ENCODE measurements at places on chromosomes 2 and 18.

DNA sequence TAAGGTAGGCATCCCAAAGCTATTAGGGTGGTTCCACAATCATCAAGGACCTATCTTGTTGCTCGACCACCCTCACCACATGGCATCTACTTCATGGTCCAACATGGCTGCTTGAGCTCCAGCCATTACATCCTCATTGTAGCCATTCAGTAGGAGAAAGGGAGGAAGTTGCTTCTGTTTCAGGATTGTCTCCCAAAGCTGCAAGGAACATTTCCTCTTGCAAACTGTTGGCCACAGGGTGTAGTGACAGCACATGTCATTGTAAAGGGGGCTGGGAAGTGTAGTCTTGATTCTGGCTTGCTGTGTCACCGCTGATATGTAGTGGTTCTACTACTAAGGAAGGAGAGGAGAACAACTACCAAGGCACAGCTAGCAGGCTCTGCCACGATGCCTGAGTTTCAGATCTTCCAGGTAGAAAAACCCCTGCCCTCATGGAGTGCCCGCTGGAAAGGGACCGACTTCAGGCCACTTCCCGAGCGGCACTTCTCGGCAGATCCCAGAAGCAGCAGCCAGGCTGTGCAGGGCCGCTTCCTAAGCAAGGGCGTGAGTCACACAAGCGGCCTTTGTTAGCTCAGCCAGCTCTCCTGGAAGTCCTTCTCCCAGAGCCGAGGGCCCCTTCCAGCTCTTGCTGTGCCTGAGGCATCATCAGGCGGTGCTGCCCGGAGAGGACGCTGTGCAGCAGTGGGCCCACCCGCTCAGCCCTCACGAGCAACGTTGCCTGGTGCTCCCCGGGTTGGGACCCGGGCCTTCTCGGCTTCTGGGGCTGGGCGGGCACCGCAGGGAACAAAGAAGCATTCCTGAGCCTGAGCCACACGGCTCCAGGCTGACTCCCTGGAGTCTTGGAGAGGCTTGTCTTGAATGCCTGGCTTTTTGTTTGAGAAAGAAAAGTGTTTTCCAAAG lies 58.2 kb downstream of the HS6ST1 start:
- no peak for DNase-seq

GRCh38 chr18:13629841-13630715 lies 96.3 kb downstream of the FAM210A start:
- DNase-seq: peak; percentile 90

DNA sequence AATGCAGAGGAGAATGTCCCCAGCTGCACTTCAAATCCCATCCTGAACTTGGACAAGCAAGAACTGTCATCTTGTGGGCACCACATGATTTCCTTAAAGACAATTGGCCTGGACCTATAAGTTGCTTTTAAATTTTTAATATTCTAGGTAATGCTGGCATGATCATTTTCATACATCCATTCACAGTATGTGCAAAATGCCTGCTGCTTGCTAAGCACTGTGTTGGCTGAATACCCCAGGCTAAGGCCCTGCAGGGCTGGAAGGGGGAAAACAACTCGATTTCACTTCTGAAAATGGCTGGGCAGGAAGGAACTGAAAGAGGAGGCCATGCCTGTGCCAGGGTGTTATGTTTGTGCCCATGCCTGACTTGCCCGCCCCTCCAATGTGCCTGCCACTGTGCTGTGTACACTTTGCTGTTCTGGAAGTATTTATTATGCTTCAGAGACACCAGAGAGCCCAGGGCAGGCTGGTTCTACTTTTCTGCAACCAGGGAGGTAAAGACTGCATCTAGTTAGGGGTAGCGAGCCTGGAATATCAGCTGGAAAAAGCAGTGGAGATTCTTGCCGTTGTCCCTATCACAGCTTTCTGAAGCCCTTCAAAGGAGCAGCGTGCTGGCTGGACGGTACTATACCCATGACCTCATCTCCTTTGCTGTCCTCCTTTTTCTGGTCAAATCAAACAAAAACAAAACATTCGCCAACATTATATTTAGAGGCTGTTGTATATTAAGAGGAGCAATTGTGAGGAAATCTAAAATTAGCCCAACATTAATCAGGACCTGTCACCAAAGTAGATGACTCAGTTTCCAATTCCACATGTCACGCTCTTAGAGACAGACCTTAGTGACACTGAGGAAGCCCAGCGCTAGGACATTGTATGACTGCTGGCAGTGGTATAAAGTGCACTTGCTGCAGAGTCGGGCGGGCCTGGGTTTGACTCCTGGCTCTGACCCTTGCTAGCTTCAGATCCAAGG lies 158.1 kb downstream of the DDX1 start:
- no peak for DNase-seq

DNA sequence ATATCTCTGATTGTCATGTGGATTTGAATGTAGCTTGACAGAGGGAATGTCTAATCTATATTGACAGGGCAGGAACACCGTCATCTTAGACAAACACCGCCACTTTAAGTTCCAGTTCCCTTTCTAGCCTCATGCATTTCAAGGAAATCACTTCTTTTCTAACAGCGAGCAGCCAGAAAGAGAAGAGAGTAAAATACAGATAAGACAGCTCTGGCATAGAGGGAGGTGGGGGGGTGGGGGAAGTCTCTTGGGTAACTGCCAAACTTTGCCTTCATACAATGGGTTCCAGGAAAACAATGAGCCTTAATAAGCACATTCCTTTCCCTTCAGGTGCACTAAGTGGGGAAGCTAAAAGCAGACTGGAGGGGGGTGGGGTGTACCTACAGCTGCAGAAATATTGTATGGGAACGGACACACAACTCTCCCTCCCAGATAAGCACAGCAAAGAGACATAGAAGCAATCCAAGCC lies 37.2 kb downstream of the CASP10 start:
- peak; percentile 91 for DNase-seq

DNA sequence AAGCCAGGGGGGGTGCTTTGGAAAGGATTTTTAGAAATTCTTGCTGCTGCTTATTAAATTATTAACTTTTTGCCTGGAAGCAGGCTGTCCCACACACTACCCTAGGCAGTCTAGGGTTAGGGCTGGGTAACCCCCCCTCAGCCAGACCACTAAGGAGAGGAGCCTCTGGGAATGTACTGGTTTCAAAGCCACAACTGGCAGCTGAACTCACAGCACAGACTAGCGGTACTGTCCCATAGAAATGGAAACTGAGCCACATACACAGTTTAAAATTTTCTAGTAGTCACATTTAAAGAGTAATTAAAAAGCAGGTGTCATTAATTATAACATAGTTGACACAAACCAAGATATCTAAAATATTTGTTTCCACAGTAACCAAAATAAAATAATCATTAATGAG lies 50.1 kb downstream of the SPRED2 start:
- no peak for DNase-seq

- no peak for DNase-seq
Observed at GRCh38 chr18:75071484-75071785, 137.5 kb downstream of the PTGR3 start.

DNA sequence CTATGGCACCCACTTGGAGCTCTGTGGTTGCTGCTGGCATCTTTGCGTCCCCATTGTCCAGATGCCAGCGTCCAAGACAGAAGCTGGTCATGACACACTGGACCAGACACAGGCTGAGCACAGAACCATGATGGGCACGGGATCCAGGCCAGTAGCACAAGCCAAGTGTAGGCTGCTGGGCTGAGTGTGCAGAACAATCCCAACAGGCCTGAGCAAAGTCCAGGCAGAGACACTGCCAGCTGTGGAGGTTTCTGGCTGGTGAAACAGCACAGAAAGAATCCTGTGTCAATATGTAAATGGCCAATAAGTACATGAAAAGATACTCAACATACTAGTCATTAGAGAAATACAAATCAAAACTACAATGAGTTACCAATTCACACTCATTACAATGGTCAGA lies 705.4 kb downstream of the METTL4 start:
- DNase-seq: no peak

GRCh38 chr2:14743861-14744260 lies 111.3 kb downstream of the LRATD1 start:
- DNase-seq: no peak

GRCh38 chr2:203751685-203752271 lies 45.3 kb downstream of the CD28 start:
- peak; percentile 8 for DNase-seq

- DNase-seq: no peak
Observed at GRCh38 chr18:8667846-8668245, 37.5 kb upstream of the MTCL1 start.

GRCh38 chr2:218961229-218961628 lies 1.8 kb downstream of the CDK5R2 start:
- DNase-seq: no peak

- no peak for DNase-seq
Observed at GRCh38 chr2:100959225-100959880, 42.7 kb upstream of the RPL31 start.

DNA sequence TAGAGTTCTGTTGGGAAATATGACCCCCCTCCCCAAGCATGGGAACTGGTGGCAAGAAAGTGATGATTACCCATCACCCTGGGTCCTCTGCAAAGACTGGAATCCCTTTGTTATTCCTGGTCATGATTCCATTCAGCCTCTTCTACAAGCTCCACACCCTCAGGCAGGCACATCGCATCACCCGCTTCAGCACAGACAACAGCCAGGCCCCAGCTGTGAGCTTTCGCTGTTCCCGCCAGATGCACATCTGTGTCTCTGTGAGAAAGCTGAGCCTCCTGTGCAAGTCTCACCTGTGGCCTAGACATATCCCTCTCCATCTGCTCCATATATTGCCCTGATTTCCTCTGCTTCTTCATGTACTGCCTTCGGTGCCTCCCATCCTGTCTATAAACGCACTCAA lies 368.0 kb upstream of the RAB6C start:
- no peak for DNase-seq

- DNase-seq: no peak
Observed at GRCh38 chr18:26746826-26747475, 118.6 kb downstream of the AQP4 start.

- peak; percentile 30 for DNase-seq
Observed at GRCh38 chr2:227376656-227377396, 2.3 kb downstream of the TM4SF20 start.

- no peak for DNase-seq
Observed at GRCh38 chr2:120020554-120020953, 7.7 kb downstream of the EPB41L5 start.

DNA sequence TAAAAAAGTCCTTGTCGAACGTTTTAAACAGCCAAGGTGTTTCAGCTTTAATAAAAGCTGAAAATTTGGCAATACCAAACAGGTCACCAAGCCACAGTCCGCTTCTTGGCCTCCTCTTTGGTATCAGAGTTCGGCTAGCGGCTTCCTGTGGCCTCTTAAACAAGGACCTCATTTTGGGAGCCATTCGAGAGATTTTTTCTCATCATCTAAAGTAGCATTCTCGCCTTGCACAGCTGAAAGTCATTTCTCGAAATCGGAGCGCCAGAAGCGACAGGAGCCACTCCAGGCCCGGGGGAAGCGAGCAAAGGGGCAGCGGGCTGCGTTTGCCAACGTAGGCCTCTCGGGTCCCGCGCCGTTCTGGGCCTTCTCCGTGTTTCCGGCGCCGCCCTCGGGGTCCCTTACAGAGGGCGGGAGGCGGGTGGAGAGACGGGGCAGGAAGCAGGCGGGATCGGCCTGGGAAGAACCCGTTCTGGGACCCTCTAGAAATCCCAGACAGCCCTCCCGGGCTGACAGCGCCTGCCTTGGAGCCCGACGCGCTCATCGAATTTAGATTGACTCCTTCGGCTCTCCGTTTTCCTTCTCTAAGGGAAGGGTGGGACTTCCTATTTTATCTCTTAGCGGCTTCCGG lies 522 bp upstream of the ZNF407 start:
- peak; percentile 86 for DNase-seq

DNA sequence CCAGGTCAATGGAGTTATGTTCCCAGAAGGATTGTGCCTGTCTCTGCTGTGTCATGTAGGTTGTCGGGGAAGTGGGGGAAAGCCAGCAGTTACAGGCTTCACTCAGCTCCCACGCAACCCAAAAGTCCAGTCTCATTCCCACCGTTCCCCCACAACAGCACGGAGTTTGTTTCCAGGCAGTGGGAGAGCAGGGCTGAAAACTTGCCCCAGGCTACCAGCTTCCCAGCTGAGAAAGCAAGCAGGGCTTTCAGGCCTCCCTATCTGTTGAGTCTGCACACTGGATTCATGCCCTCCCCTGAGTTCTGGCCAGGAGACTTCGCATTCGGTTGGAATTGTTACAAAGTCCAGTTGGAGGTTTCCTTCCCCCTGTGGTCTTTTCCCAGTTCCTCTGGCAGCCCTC lies 76.3 kb downstream of the TMX3 start:
- DNase-seq: no peak

- no peak for DNase-seq
Observed at GRCh38 chr2:5839550-5839949, 147.4 kb downstream of the SOX11 start.

- no peak for DNase-seq
Observed at GRCh38 chr2:71860381-71860926, 287.2 kb downstream of the CYP26B1 start.

GRCh38 chr18:13580991-13581390 lies 145.4 kb downstream of the FAM210A start:
- DNase-seq: no peak

DNA sequence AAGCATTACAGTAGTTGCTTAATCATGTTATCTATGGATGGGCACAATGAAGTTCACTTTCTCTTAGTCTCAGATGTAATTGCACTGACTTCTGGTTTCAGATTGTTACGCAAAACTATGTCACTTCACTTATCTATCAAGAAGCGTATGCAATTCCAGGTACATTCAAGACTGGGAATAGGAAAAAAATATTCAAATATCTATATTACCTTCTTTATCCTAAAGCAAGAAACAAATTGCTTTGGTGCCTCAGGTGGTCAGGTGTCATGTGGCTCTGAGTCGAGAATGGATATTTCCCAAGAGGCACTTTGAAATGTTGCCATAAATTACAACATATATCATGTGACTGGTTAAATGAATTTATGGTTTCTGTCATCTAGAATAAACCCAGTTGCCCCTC lies 318.6 kb downstream of the SS18 start:
- no peak for DNase-seq

- no peak for DNase-seq
Observed at GRCh38 chr18:77015771-77016710, 116.5 kb downstream of the MBP start.

- DNase-seq: no peak
Observed at GRCh38 chr2:232323328-232323650, 55.3 kb upstream of the ALPP start.

GRCh38 chr2:211347328-211347727 lies 790.9 kb downstream of the CPS1 start:
- DNase-seq: peak; percentile 4

- DNase-seq: peak; percentile 26
Observed at GRCh38 chr18:79987566-79987965, 797 bp downstream of the TXNL4A start.

DNA sequence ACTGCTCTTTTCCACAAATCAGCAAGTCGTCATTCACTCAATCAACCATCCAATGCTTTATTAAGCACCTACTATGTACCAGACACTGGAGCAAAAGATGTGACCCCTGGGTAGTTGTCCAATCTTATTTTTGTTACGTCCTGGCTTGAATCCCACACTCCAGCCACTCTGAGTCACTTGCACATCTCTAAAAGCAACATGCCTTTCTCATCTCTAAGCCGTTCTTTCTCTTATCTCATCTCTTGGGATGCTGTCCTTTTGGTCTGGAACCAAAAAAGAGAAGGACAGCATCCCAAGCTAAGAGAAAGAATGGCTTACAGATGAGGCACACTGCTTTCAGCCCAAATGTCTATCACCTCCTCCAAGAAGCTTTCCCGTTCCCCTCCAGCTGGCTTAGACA lies 58.8 kb downstream of the RNF152 start:
- no peak for DNase-seq

- DNase-seq: no peak
Observed at GRCh38 chr18:10354890-10355289, 99.5 kb upstream of the APCDD1 start.

GRCh38 chr2:56680971-56681631 lies 497.3 kb downstream of the CCDC85A start:
- DNase-seq: no peak

GRCh38 chr2:222302178-222303018 lies 3.6 kb upstream of the PAX3 start:
- DNase-seq: no peak

Data from hematopoietic multipotent progenitor cell treated with erythropoietin and hydrocortisone succinate and interleukin-3 and kit ligand, for 4 days (in vitro differentiated cells).